ENCODE measurements at places on chromosomes 1 and 21.

DNA sequence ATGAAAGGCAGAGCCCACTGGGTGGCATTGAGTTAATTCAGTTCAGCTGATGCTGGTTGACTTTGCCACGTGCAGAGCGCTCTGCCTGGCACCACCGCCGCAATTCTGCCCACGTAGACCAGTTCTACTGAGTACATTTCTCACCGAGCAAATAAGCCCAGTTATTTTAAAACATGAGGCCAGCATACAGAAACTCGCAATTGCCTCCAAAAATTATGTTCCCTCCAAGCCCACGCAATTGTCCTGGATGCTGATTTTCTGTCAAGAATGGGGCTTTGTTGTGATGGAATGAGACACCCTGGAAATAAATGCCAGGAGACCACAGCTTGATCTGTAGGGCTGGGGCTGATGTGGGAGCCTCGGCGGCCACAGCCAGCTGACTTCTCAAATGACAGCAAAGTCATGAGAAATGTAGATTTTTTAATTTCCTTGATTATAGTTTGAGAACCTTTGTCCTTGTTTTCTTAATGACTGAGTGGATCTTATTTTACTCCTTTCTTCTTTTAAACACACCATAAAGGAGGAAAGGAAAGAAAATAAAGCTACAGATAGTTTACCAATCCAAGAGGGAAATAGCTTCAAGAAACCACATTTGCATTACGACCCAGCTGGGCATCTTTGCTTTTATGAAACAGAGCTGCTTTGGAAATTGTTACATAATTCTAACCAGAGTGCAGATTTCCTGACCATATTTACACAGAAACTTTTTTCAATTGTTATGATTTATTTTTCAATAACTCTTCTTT, 11.6 kb upstream of the PARP1 start:
- no peak for DNase-seq

DNA sequence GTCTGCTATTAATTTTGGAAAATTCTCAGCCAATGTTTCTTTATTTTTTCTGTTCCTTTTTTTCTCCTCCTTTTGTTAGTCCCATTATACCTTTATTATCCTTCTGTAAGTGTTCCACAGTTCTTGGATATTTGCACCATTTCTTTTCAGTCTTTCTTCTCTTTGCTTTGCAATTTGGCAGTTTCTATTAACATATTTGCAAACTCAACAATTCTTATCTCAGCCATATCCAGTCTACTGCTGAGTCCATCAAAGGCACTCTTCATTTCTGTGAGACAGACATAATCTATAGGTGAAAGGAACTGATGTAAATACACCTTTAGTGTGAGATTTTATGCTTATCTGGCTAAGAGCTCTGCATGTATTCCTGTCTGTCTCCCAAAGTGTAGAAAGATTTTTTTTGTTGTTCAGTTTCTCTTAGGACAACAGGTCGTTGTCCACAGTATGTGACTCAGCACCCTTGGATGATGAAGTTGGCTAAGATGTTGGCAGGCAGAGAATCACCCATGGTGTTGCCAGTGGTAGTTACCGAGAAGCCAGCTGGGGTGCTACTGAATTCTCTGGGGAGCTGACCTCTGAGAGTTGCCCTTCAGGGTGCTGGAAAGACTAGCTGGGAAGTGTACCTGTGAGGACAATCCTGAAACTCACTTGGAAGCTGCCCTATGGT, 38.4 kb downstream of the LEPR start:
- no peak for DNase-seq

DNA sequence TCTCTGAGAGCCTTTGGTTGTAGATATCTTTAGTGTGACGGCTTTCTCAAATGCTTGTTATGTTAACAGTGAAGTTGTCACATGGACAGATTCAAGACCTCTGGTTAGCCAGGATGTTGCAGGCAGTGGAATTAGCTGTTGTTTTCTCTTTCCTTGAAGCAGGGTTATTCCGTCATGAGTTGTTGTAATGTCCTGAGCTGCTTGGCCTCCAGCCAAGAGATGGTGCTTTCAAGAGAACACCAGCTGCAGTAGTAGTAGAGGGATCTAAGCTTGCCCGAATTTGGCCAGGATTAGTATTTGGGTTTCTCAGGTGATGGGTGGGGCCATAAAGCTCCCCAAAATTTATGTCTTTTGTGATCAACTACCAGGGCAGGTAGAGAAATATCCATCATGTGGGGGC, 13.4 kb downstream of the KCNE1 start:
- DNase-seq, result no peak

GRCh38 chr1:95233319-95233736, 682 bp upstream of the RWDD3 start:
- DNase-seq, result no peak

DNA sequence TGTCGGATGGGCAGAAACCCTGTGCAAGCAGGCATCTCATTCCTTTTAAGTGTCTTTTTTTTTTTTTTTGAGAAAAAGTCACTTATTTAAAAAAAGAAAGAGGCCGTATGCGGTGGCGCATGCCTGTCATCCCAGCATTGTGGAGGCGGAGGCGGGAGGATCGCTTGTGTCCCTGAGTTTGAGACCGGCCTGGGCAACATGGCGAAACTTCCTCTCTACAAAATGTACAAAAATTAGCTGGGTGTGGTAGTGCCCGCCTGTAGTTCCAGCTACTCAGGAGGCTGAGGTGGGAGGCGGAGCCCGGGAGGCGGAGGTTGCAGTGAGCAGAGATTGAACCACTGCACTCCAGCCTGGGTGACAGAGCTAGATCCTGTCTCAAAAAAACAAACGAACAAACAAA, 1.7 kb downstream of the GPR137B start:
- DNase-seq, result no peak

- no peak for DNase-seq
Measured at GRCh38 chr1:114126261-114127095, 27.2 kb downstream of the SYT6 start.

- no peak for DNase-seq
Measured at GRCh38 chr1:159177272-159177907, 6.0 kb downstream of the CADM3 start.

DNA sequence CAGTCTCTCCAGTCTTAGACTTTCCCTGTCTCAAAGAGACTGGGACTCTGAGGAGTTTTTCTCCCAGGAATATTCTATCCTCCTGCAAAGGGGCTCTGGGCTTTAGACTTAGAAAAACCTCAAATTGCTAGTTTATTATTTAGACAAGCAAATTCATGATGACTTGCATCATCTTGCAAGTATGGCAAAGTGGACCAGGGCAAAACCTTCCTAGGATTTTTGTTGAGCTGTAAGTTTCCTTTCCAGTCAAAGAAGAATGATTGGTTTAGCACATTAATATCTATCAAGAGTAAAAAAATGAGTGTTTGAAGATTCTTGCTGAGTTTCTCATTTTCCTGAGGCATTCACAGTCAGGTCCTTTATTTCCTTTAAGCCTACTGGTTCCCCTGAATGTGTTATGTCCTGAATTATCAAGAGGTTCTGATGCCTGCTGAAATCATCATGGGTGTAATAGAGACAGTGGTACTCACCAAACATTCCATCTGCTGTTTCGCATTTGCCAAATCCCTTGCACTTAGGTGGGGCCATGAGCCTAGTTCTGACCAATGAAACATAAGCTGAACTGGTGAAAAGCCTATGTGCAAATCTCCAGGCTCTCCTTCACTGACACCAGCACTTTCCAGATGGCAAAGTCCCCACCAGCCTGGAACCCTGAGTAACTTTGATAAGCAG, 25.2 kb upstream of the SPAG17 start:
- DNase-seq, result no peak

DNA sequence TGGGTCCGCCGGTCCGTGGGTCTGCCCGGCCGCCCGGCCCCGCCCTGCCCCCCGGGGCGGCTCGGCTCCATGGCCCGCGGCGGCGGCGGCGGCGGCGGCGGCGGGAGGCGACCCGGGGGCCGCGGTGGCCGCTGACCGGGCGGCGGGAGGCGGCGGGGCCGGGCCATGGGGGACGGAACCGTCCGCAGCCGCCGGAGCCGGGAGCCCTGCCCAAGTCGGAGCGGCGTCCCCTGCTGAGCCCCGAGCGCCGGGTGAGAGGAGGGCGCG, 184 bp downstream of the B4GALT2 start:
- no peak for DNase-seq

GRCh38 chr1:28308750-28309149, 20.1 kb upstream of the MED18 start:
- DNase-seq, result no peak

GRCh38 chr1:231584117-231584516, 42.5 kb upstream of the DISC1 start:
- DNase-seq, result no peak

- DNase-seq, result no peak
Measured at GRCh38 chr21:42146273-42146805, 72.6 kb upstream of the ABCG1 start.

GRCh38 chr1:18233176-18233864, 125.7 kb downstream of the IGSF21 start:
- no peak for DNase-seq

DNA sequence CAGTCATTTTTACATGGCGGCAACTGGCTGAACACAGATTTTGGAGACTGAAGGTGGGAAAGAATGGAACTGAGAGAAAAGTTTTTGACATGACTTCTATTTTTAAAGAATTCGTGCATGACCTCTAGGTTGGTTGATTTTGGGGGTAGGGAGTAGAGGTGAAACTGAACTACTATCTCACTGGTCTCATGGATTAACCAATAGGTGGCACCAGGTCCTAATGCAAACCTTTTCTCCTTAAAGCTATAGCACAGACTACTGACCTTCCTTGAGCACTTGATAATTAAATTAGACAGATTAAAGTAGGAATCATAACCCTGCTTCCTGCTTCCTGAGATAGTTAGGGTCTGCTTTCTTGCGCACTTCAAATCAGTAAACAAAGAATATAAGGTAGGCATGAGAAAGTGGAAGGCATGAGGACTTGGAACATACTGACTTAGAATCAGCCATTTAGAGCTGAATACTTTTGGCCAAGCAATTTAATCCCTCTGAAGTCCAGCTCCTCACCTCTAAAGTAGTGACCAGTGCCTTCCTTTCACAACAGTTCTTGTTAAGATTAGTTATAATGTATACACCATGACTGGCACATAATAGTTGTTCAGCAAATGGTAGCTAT, 206.0 kb downstream of the CENPF start:
- no peak for DNase-seq

- no peak for DNase-seq
Measured at GRCh38 chr1:231630558-231631205, 4.1 kb downstream of the DISC1 start.

- no peak for DNase-seq
Measured at GRCh38 chr1:211596418-211597181, 17.6 kb upstream of the SLC30A1 start.

- DNase-seq, result no peak
Measured at GRCh38 chr1:64892576-64893573, 73.5 kb downstream of the JAK1 start.

DNA sequence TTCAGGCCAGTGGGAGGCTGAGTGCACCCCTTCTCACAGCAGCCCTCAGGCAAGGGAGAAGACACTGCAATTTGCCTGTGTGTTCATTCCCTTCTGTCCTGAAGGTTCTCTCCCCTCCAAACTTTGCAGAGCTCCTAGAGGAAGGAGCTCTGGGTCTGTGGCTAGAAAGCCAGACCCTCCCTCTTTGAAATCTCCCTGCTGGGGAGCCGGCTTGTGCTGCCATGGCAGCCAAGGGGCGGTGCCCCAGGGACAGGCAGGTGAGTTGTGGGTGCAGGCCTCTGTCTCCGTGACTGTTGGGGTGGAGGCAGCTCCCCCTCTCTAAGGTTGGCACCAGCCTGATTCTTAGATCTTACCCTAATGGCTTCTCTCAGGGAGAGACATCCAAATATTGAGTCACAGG, 53.0 kb downstream of the OLFML2B start:
- DNase-seq, result no peak

DNA sequence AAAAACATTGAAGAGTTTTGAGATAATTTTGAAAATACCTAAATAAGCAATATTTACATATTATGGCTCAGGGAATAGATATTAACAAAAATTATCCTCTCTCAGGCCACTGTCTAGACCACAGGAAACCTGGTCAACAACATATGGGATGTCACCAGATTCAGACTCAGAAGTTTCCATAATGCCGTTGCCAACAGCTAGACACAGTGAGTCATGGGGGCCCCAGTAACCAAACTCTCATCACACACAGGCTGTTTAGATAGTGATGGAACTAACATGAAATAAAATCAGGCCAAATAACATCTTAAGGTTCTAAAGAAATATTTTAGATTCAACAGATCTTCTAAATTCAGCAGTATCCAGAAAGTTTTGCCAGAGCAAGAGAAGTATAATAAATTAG, 681.7 kb upstream of the ADAMTS5 start:
- DNase-seq, result no peak

DNA sequence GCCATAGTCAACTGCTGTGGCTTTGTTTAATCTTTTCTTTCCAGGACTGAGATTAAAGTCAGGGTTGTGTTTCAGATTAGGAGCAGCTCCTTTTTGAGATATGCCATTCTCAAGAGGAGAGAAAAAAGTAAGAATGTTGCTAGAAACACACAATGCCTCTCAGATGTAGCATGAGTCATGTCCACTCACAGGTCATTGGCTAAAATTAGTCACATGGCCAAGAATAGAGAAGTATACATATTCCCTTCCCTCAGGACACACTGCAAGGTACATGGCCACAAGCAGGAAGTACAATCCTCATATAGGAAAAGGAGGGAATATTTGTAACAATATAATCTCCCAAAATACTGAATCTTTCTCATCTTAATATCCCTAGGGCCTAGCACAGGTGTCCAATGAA, 141.9 kb upstream of the PTBP2 start:
- DNase-seq, result no peak

GRCh38 chr1:2046953-2047748, 3.1 kb upstream of the PRKCZ start:
- no peak for DNase-seq

DNA sequence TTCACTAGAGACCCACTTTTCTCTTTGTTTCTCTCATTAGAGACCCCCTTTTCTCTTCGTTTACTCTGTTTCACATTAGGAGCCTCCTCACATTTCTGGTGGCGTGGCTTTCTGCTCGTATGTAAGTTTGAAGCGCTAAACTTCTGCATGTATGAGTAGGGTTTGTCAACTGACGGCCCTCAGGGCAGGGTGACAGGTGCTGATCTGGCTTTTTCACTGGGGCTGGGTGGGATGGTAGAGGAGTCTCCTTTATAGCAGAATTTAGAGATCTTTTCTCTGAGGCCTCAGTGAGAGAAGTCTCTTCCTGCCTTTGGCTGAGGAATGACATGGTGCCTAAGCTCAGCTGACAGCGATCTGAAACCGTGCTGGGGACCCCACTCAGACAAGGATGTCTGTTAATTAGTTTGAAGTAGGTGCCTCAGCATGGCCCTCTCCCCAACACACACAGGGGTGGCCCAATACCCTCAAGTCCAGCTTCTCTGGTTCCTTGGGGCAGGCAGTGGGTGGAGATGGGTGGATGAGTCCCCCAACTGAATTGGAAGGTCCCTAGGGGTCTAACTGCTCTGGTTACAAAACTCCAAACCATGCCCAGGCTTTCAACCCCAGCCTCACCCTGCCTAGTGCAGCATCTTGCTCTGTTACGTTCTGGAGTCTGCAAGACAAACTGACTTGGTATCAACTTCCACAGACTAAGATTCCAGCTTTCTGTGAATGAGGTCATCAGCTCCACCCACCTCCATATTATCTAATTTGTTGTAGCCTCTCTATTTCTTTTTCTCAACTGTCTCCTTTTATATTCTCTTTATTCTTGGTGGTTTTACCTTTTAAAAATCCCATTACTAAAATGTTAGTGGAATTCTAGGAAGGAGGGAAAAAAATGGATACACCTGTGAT, 3.2 kb downstream of the SLC1A7 start:
- no peak for DNase-seq

GRCh38 chr1:15728937-15729657, 7.0 kb upstream of the SLC25A34 start:
- no peak for DNase-seq
